ENCODE measurements at places on chromosomes 6 and 20.

GRCh38 chr6:156731396-156731795 is 45.8 kb upstream of the ARID1B start:
- DNase-seq = no peak

DNA sequence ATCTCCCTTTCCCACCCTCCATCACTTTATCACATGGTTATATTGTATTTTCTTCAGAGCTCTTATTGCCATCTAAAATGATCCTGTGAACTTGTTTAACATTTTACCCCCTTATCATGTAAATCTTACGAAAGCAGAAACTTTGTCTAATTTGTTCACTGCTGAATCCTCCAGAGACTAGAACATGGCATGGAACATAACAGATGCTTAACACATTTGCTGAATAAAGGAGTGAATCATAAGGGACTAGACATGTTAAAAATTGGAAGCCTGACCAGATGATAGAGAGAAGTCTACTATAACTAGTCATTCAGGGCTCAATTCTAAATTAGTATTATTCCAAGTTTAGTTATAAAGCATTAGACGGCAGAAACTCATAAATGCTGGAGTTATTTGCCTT is 73.3 kb downstream of the MAN1A1 start:
- no peak for DNase-seq

DNA sequence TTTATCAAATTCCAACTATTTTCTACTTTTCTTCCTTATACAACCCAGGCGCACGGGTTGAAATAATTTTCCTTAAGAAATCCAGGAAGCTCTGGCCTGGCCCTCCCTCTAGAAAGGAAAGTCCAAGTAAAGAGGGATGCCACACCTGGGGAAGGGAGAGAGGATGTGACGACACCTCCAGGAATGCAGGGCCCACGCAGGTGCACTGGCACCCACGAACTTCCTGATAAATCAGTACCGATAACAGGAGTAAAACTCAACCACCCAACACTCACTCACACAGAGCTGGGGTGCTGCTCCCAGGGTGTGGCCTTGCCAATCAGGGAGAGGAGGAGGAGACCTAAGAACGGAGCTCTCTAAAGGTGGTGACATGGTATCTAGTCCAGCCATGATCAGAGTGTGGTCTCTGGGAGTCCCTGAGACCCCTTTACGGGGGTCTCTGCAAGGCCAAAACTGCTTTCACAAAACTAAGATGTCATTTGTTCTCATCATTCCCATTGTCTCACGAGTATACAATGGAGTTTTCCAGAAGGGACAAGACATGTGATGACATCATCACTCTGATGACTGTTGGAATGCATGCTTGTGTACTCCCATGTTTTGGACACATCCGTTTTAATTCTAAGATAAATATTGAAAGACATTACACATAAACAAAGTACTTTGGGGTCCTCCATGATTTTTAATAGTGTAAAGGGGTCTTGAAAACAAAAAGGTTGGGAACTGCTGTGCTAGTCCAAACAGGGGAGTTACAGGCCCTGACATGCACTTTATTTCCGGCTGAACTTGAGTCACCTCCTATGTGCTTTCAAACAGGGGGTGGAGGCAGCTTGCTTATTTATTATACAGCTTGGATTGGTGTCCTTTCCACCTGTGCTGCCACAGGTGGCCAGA is 2.2 kb upstream of the PARD6B start:
- DNase-seq = no peak

- no peak for DNase-seq
These were observed 580.7 kb upstream of the MMS22L start for GRCh38 chr6:97863697-97864096.

DNA sequence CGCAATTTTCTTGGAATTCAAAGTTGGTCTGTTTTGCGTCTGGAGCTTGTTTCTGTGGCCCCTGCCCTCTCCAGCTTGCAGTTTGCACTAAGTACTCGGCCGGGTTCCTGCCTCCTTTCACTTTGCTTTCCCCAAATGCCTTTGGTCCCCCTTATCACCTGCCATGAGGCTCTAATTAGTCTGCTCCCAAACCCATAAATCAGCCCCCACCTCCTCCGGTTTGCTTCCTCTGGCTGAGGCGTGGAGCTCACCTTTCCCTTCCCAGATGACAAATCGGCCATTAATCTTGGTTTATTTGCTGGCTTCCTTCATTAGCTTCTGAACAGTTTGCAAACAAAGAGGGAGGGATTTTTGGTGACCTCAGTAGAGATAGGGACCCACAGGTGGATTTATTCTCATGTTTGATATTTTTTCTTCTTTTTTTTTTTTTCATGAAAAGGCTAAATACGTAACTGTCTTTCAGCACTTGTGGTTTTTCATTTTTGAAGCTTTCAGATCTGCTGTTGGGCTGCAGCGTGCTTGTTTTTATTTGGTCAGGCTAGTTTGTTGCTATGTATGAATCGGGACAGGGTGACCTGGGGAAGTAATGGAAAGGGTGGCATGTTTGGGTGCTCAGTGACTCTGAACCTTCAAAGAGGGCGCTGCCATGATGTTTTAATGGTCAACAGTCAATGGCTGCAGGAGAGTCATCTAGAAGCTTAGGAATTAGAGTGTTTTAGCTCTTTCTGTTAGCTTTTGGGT is 121.7 kb upstream of the JAG1 start:
- DNase-seq = no peak

- DNase-seq = no peak
These were observed 28.5 kb upstream of the SERPINB1 start for GRCh38 chr6:2870046-2870636.

GRCh38 chr20:57830515-57830895 is 120.7 kb upstream of the PMEPA1 start:
- DNase-seq = no peak

DNA sequence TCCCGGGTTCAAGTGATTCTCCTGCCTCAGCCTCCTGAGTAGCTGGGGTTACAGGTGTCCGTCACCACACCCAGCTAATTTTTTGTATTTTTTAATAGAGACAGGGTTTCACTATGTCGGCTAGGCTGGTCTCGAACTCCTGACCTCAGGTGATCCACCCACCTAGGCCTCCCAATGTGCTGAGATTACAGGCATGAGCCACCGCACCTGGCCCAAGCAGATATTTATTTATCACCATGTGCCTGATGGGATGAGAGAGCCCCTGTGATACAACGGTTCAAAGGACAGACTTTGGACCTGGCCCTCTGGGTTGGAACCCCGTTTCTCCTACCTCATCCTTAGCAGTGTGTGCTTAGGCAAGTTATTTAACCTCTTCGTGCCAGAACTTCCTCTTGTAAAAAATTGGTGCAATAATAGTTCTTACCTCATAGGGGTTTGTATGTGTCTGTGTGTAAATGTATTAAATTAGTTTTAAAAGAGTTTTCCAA is 19.2 kb upstream of the STK38 start:
- DNase-seq = no peak

DNA sequence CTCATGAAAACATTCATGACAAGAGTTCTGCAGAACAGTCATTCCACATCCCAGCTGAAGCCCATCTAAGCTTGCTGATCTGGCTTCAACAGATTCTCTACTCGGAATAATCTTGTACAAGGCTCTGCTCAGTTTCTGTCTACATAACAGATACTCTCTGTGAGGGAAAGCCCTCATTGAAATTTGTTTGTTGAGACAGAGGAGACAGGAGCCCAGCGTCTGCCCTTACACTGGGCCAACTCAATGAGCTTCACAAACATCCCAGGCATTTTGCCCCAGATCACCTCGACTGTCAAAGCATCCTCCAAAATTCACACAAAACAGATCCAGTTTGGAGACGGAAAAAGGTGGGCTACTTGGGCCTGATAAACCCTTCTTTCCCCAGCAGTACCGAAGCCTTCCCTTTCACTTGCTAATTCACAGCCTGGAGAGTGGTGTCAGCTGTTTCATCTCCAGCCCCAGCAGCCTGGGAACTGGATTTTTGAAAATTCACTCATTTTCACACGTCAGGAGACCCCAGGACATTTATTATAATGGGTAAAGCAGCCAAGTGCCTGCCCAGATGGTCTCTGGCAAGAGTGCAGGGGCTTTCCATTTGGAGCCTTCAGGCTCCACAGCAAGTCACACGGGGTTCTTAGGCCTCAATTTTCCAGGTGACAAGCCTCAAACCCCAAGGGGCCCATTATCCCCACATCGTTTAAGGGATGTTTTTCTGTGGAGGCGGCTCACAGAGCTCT is 7.3 kb downstream of the CCDC167 start:
- no peak for DNase-seq

- DNase-seq = no peak
These were observed 54.6 kb downstream of the PPARD start for GRCh38 chr6:35396991-35397390.

GRCh38 chr6:31285982-31286381 is 14.1 kb upstream of the HLA-C start:
- no peak for DNase-seq

DNA sequence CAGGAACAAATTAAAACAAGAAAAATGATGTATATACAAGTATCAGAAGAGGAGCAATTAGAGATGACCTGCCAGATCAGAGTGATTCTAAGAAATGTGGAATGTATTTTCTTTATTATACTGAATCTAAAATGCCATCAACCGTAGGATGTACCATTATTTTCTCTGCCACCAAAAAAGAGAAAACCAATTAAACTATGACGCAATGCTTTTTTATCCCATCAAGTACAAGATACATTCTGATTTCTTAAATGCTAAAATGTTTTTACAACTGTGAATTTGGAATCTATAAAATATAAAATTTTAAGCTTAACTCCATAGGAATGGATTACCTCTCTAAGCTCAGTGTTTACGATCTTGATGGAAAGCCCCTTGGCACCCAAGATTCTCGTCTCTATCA is 85.9 kb downstream of the PHACTR1 start:
- DNase-seq = no peak

DNA sequence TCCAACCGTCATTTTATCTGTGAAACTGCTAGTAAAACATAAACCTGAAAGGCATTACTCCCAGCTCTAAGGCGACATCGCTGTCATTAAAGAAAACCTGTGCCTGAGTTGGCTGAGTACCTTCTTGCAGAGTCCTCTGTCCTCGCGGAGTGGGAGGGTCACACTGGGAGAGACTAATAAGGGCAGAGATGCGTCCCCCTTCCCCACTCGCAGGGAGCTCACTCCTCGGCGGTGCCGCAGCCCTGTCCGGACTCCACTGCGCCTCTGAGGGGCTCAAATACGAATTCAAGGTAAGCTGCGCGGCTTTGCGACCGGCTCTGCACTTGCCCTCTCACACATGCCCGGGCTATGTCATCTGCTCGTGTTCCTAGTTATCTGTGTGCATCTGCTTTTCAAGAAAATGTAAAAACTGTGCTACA is at the start of gene COL19A1:
COL19A1 (plus strand) TSS at position 206 of the 419 bp plus-strand sequence. CDS start 13,012 bp downstream, outside the sequence.
- no peak for DNase-seq

GRCh38 chr20:51931371-51931781 is 129.1 kb upstream of the SALL4 start:
- DNase-seq = no peak

DNA sequence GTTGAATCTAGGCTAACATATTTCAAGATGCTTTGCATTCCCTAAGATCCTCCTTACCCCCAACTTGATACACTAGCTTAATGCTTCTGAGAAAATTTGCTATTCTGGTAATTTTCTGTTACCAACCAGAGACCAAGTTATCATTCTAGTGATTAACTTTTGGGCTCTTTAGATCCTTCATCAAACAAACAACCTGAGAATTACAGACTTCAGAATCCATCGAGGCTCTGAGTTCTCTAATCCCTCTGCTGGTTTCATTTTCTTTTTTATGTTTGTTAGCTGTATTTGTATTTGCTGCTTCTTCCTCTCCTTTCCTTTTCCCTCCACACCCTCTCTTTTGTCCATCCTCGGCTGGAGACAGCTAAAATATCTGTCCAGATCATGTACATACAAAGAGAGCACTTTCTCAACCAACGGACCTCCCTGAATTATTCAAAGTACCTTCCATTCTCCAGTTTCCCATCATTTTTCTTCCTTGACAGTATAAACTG is 98.7 kb upstream of the RIPOR2 start:
- DNase-seq = no peak

DNA sequence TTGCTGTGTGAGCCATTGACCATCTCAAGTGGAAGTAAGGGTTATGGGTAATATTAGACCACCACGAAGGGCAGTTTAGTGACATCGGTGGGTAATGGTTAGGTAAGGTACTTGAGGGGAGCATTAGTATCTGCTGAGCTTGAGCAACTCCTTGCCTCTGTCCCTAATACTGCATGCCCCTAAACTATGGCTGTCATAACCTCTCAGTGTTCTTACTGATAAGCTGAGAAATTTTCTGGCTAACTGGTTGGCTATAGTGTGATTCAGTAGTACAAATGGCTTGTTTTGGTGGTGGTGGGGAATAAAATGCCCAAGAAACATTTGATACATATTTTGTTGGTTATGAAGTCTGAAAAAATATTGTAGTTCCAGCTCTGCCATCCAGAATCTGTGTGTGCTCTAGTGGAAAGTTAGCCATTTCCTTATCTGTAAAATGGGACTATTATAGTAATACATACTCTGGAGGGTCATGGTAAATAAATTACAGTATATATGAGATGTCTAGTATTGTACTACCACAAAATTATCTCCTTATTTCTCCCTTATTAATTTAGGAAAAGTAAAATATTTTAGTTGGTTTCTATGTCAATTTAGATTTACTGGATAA is 113.1 kb downstream of the NCOA3 start:
- no peak for DNase-seq

DNA sequence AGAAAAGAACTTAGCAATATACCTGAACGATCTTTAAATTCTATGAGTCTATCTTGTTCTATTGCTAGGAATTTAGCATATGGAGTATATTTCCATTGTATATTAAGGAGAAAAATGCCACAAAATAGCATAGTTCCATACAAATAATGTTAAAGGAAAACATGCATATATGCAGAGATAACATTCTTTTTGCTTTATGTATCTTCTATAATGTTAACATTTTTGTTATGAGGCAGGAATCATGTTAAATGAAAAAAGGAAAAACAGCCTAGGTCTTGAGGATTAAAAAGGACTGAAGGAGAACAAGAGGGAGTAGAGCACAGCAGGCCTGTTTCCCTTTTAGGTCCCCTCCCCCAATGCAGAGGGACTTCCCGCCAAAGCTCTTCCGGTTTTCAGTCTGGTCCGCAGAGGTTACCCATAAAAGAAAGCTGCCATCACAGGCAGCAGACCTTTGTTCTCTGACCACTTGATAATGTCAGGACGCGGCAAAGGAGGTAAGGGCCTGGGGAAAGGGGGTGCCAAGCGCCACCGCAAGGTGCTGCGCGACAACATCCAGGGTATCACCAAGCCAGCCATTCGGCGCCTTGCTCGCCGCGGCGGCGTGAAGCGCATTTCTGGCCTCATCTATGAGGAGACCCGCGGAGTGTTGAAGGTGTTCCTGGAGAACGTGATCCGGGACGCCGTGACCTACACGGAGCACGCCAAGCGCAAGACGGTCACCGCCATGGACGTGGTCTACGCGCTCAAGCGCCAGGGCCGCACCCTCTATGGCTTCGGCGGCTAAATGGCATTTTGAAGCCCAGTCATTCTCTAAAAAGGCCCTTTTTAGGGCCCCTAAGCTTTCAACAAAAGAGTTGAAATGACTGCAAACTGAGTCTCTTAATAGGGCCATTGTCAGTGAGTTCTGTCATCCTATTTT is 108.4 kb upstream of the PRSS16 start:
- peak; percentile 44 for DNase-seq

- no peak for DNase-seq
These were observed 8.2 kb upstream of the NTSR1 start for GRCh38 chr20:62700261-62700930.
